Muscle of arm (tissue), 14 donors: ENCODE measurements at places on chromosomes 5 and 9. TPM values are rescaled to one million over a fixed set of nuclear protein-coding genes. Genes with fewer than 3 reads are reported as not detected.

WDR31 gene
- 3.2 TPM for polyA plus RNA-seq

WDR38 gene
- 0.12 TPM for polyA plus RNA-seq

GPR150 gene
- polyA plus RNA-seq = 0.17 TPM

HTR4 gene
- polyA plus RNA-seq = not detected

RLN2 gene
- 1.3 TPM for polyA plus RNA-seq

NMUR2 gene
- polyA plus RNA-seq = not detected

TYRP1 gene
- polyA plus RNA-seq = 70.1 TPM

SOHLH1 gene
- polyA plus RNA-seq = 0.27 TPM

NEUROG1 gene
- polyA plus RNA-seq = not detected

STC2 gene
- polyA plus RNA-seq = 15.1 TPM

OTULINL gene
- polyA plus RNA-seq = 12.7 TPM

OBP2B gene
- polyA plus RNA-seq = not detected

RC3H2 gene
- not detected for polyA plus RNA-seq

OR1L4 gene
- not detected for polyA plus RNA-seq

ABCA2 gene
- polyA plus RNA-seq = 14.7 TPM

PCDHGA4 gene
- polyA plus RNA-seq = 1.1 TPM

SLC4A9 gene
- 0.12 TPM for polyA plus RNA-seq

IFNA21 gene
- polyA plus RNA-seq = not detected

ZNF367 gene
- 6.6 TPM for polyA plus RNA-seq

PCDHGB5 gene
- polyA plus RNA-seq = 4.0 TPM

SLC34A1 gene
- 0.10 TPM for polyA plus RNA-seq

IFNA13 gene
- not detected for polyA plus RNA-seq

FOXD4L4 gene
- 0.14 TPM for polyA plus RNA-seq

NUTM2F gene
- not detected for polyA plus RNA-seq

NOTCH1 gene
- 19.8 TPM for polyA plus RNA-seq
